ENCODE measurements at places on chromosomes 12 and 14.

DNA sequence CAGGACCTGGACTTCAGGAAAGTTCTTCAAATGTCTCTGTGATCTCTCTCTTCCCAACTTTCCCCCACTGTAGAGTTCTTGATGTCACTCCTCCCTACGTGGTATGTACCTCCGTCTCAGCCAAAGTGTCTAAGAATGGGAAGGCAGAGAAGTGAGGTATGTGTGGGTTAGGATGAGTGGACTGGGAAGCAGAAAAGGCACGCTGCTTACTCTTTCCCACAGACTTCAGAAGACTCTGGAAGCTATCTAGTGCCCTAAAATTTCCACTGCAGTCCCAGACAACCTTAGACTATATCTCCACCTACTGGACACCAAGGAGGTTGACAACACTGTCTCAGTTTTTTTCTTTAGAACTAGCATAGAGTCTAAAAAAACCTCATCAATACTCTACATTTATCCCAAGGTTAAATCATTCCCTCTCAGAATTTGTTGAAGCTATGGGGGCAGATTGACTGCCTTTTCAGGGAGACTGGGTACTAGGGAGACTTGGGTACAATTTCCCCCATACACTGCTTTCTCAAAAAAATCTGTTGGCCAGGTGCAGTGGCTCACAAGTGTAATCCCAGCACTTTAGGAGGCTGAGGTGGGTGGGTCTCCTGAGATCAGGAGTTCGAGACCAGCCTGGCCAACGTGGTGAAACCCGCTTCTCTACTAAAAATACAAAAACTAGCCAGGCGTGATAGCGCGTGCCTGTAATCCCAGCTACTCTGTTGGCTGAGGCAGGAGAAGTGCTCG lies 20.6 kb upstream of the ITGA5 start:
- no peak for DNase-seq

DNA sequence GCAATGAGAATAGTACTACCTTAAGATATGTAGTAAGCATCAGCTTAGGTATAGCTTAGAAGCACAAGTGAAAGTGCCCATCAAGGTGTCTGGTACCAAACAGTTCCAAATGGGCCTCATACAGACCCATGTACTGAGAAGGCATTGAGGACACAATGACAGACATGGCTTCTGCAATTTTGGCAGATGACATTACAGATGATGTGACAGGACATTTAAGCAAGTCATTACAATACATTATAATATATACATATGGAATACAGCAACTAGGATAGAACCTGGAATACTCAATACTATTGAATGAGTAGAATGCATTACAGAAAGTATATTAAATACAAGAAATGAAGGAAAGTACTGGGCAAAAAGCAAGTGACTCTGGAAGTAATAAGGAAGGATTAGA lies 256.4 kb downstream of the GXYLT1 start:
- no peak for DNase-seq

DNA sequence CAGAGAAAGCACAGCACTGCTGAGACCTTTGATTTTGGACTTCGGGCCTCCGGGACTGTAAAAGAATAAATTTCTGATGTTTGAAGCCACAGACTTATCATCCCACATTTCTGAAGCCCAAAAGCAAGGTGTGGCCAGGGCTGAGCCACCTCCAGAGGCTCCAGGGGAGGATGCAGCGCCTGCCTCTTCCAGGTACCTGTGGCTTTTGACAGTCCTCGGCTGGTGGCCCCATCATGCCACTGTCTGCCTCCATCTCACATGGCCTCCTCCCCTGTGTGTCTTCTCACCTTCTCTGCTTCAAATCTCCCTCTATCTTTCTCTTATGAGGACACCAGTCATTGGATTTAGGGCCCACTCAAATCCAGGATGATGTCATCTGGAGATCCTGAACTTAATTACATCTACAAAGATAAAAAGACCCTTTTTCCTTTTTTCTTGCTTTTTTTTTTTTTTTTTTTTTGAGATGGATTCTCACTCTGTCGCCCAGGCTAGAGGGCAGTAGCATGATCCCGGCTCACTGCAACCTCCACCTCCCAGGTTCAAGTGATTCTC lies 15.4 kb downstream of the GSC start:
- no peak for DNase-seq

DNA sequence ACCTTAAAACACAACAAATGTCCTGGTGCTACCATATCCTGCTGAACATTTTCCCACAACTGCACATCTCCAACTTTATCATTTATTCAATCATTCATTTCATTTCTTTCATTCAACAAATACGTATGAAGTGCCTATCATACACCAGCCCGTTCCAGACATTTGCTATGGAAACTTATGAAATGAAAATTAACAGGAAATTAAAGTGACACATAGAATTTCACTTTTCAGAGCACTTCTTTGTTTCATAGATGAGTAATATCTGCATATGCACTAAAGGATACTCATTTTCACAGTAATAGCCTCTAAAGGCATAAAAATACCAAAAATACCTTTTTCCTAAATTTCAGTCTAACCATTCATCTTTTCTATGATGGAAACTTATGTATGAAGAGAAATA lies 12.6 kb downstream of the CNIH1 start:
- DNase-seq, result no peak

DNA sequence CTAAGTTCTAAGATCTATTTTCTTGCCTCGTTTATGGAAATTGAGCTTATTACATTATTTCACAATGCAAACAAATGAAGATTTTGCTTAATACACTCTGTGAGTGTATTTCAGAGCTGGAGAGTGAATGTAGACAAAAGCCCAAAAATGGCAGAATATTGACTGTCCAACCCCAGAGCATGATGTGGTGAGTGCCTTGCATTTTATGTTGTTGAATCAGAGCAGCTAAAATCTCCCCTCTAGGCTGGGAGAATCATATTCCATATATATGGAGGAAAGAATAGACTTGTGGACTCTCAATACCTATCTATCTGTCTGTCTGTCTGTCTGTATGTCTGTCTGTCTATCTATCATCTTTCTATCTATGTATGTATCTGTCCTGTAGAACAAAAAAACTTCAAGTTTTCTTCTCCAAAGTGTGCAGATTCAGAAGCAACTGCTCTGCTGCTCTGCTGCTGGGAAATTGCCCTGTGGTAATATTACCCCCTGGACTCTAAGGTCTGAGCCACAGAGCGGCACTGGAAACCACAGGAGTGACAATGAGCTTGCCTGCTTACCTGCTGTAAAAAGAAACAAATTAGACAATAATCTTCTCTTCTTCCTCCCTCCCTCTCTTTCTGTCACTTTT lies 209.4 kb upstream of the PRICKLE1 start:
- no peak for DNase-seq

GRCh38 chr12:19031032-19031431 lies 98.5 kb upstream of the PLEKHA5 start:
- no peak for DNase-seq

- no peak for DNase-seq
These were observed 17.1 kb upstream of the DLK1 start for GRCh38 chr14:100709289-100710284.

- no peak for DNase-seq
These were observed 36.5 kb upstream of the TDRD9 start for GRCh38 chr14:103891667-103892215.

DNA sequence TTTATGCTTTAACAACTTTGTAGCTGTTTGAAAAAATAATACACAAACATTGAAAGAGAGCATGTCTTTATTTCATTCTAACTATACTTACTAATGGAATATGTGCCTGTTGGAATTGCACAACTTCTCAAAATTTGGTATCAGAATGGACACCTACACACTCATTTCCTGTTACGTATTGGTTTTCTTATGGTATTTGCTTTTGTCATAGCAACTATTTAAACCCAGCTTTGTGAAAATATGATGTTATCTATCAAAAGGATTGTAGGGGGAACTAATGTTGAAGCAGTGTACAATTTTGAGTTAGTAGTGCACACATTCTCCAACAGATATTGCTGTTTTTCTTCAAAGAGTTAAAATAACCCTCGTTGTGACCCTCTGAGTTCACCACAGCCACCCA lies 52.6 kb downstream of the RBMS2 start:
- DNase-seq, result no peak

DNA sequence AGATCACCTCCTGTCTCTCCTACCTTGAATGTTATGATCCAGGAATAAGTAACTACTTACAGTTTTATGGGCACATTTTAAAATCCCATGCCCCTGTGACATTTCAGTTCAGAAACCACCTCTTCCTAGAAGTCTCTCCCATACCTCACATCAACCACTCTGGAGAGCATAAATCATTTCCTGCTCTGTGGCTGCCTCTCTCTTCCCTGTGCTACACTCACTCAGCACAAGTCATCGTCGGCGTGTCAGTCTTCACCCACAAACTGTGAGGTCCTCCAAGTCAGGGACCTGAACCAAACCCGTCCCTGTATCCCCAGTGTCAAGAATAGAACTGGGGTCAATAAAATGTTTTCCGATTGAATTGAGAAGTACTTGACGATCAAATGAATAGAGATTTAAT lies 863.3 kb downstream of the BCL11B start:
- peak; percentile 11 for DNase-seq

GRCh38 chr12:23066095-23066494 lies 441.1 kb downstream of the ETNK1 start:
- DNase-seq, result no peak

- no peak for DNase-seq
These were observed 601 bp downstream of the KLC1 start for GRCh38 chr14:103629503-103630121.

- DNase-seq, result no peak
These were observed 4.8 kb downstream of the PAH start for GRCh38 chr12:102912258-102912657.

DNA sequence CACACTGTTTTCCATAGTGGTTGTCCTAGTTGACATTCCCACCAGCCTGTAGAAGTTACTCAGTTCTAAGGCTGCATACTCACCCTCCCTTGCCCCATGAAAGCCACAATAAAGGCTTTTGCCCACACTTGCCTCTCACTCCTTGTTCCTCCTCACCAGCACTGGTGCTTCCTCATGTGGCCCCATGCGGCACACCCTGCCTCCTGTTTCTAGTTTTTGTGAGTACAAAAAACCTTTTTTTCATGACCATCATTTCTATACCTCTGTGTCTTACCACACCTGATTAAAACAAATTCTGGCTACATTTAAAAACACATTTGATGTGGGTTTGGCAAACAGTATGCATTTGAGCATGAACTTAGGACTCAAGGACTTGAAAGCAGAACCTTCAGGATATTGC lies 40.7 kb upstream of the RIN3 start:
- DNase-seq, result no peak

GRCh38 chr14:78763746-78764145 lies 593.6 kb downstream of the NRXN3 start:
- DNase-seq, result no peak

All from stimulated activated CD8-positive, alpha-beta memory T cell treated with anti-CD3 and anti-CD28 coated beads, Interleukin-2, amount 100 ng/mL, for 48 hours (primary cell).